Inflammatory macrophage (primary cell): ENCODE measurements at places on chromosomes 3 and 15.

- DNase-seq, result no peak
Observed at GRCh38 chr3:124007186-124007585, 15.3 kb upstream of the ROPN1 start.

DNA sequence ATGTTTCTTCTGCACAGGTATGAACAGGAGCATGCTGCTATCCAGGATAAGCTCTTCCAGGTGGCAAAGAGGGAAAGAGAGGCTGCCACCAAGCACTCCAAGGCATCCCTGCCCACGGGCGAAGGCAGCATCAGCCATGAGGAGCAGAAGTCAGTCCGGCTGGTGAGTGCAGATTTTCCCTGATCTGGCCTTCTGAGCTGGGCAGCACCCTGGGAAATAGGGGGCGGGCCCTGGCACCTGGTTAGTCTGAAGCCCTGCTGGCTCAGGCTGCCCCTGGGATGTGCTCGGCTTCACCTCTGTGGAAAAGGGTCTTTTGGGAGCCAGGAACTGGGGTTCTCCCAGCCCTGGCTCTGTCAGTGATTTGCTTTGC is 29.0 kb downstream of the CHCHD6 start:
- no peak for DNase-seq

GRCh38 chr3:46483825-46484224 is 14.0 kb upstream of the RTP3 start:
- DNase-seq, result no peak

- no peak for DNase-seq
Observed at GRCh38 chr3:186368717-186369116, 6.7 kb upstream of the DGKG start.

GRCh38 chr3:30855400-30856292 is 38.8 kb downstream of the GADL1 start:
- no peak for DNase-seq

DNA sequence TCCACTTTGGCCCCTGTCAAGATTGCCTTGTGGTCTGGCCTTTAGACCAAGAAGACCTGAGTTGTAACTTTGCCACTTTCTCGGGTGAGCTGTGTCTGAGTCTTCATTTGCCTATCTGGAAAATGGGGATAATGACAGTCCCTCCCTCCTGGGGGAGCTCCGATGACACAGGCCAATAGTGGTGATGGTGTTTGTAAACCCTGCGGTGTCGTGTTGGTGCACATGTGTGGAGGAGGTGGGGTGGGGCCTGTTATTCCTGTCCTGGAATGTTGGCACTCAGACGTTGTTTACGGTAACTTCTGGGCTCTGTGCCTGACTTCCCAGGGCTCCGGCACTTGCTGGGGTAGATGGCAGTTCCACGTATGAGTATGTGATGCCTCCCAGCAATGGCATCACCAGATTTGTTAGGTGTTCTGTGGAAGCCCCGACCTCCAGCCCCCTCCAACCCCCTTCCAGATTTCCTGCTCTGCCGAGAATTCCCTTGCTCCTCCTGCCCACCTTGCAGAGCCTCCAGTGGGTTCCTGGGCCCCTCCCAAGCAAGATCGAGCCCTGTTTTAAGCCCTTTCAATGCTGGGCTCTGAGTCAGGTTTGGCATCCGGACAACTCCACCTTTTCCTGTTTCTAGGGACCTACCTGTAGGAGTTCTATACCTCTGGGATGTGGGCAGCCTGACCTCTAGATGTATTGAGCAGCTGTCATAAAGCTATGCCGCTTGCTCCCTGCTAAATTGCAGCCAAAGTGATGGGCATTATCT is 31.4 kb downstream of the HRH1 start:
- no peak for DNase-seq

- DNase-seq, result peak; percentile 66
Observed at GRCh38 chr15:41689834-41690233, 29.6 kb downstream of the MGA start.

GRCh38 chr15:70613271-70613670 is 150.1 kb downstream of the UACA start:
- no peak for DNase-seq

- DNase-seq, result no peak
Observed at GRCh38 chr3:97932387-97932801, 39.8 kb downstream of the RIOX2 start.

DNA sequence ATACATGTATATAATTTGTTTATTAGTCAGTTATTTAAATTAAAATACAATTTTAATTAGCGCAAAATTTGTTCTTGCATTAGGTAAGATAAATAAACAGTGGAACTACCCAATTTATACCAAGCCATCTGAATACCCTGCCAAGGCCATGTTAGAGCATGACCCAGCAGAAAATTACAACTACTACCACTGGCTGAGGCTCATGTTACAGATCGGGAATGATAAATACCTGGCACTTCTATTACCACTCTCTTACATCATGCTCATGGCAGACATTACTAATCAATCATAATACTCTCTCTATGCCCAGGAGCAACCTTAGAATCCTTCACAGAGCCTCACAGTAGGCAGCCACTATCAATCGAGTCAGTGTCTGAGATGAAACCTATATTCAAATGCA is 21.2 kb upstream of the LMOD3 start:
- DNase-seq, result no peak

DNA sequence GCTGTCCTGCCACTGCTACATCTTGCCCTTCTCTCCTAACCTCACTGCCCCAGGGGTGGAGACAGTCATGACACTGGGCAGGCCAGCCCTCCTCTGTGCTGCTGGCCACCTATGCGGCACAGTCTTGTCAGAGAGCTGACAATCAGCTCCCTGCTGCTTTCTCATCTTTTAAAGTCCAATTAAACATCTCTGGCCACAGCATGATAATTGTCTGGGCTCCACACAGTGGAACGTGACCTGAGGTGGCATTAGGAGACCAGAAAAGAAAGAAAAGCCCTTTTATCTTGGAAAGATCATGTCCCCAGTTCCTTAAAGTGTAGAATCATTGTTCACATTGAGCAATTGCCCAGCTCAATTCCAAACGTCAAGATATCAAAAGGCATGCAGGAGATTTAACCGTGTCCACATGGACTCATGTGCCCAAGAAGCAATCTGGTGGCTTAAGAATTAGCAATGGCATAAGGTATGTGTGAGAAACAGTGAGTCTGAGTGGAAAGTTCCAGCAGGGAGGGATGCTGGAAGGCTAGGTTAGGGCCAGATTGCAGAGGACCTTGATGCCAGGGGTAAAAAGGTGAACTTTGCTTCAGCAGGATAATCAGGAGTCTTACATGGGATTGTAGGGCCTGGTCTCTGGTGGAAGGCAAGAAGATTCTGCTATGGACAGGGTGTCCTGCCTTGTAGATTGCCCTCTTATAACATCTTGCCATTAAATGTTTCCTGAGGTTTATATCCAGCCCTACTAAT is 15.3 kb upstream of the CACNA1D start:
- DNase-seq, result no peak

GRCh38 chr3:178001670-178002101 is 534.5 kb upstream of the KCNMB2 start:
- DNase-seq, result peak; percentile 84
